ENCODE measurements at places on chromosomes 3 and 15.

DNA sequence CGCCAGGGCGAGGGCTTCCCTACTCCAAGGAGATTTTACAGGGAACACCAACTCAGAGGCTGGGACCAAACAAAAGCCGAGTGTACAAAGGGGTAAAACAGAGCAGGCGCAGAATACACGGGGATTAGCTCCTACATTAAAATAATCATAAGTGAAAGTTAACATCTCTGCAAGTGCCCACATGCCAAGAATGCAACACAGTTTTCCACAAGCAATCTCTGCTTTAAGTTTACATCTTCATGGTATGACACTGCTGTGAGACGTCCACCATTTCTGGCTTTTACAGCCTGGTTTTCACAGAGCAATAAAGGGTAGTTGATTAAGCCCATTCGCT, 500 bp upstream of the VGLL3 start:
- DNase-seq = no peak

DNA sequence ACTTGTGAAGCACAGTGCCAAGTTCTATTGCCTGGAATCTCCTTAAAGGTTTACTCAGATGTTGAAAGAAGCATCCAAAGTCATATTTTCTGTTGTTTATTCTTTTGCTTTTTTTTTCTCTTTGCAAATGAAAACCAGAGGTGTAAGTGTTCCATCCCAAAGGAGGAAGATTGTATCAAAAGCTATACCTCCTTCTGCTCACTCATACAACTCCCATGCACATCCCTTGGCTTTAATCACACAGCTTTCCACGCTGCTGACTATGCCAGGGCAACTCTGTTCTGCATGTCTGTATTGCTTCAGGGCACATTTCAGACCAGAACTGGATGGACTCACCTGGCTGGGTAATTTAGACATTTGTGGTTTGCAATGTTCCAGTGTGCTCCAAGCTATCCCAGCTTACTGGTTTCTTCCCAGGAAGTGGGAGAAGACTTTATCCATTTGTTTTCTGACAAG, 399.6 kb upstream of the TBL1XR1 start:
- no peak for DNase-seq

GRCh38 chr3:43246976-43247375, 39.4 kb upstream of the SNRK start:
- DNase-seq = no peak

GRCh38 chr3:125332504-125332903, 42.6 kb downstream of the ZNF148 start:
- no peak for DNase-seq

GRCh38 chr15:58433597-58434333, 2.0 kb downstream of the LIPC start:
- no peak for DNase-seq

All from stimulated activated CD8-positive, alpha-beta memory T cell treated with anti-CD3 and anti-CD28 coated beads, Interleukin-7, amount 100 ng/mL, for 48 hours (primary cell).